ENCODE measurements at places on chromosomes 1 and 21.
A peak's percentile ranks its signal among the peaks of the same experiment; 100 is the strongest.

- no peak for DNase-seq
Observed at GRCh38 chr1:3631320-3632260, 6.8 kb downstream of the TPRG1L start.

DNA sequence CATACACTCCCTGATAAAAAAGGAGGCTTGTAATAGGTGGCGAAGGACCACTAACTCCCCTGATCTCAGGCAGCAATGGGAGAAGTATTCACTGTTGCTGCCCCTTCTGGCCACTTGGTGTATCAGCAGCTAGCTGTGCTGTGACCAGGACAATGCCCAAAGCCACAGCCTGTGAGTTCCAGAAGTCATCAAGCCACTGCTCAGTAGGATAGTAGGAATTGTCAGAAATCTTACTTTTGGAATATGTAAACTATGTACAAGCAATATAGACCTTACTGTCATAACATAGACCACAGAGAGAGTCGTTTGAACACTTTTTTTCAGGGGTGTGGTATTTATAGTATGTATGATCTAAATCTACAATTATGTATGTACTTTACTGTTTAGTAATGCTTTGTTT is 248.3 kb upstream of the CAMK1G start:
- DNase-seq, result peak; percentile 76

DNA sequence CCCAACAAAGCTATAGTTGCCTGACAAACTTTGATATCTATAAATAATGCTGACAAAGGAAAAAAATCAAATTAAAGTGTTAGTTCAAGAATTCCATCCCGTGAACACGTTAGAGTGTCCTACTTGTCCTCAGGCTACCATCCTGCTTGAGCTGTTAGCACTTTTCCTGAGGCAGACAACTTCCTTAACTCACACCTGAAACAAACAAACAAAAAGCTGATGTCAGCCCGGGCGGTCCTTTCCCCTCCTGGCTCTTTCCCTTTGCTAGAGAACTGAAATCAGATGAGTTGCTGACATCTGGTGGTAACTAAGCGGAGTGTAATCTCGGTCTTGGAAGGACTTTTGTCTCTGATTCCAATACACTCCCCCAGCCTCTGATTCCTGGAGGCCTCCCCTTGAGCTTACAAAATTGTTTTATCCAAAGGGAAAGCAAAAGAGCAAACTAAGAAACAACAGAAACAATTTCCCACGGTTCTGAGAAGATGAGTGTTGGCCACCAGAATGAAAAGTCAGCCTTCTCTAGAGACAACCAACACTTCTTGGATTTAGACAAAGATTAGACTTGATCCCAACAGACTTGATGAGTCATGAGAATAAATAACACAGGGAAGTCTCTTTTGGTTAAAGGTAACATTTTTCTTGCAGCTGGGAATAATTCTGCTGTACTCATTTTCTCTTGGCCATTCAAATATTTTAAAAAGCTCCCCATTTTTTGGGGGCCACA is 135.4 kb downstream of the PROX1 start:
- DNase-seq, result peak; percentile 92

DNA sequence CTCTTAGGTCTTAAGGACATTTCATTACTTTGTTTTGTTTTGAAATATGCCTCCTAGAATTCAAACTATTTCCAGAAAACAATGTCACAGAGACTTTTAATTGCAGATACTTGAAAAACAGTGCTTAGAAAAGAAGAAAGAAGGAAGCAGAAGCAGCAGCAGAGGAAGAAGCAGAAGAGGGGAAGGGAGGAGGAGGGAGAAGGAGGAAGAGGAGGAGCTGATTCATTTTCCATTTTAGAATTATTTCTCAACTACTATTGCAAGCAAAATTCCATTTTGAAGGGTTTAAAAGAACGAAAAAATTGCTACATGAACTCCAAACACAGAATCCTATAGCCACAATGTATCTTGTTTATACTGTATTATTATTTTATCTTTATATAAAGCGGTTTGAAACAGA is 13.9 kb downstream of the RC3H1 start:
- no peak for DNase-seq

GRCh38 chr1:25055324-25055780 is 125.3 kb upstream of the RUNX3 start:
- DNase-seq, result no peak

DNA sequence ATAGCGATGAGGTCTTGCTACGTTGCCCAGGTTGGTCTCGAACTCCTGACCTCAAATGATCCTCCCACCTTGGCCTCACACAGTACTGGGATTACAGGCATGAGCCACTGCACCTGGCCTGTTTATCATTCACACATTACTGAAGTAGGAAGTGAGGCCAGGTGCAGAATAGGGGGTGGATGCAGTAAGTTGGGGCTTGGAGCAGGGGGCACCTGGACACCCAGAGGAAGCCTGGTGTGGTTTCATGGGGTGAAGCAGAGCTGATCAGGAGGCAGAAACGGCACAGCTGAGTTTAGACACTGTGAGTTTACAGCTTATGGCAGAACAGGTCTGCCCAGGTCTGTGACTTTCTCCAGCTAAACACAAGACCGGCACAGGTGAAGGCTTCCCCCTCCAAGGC is 4.9 kb downstream of the CDA start:
- DNase-seq, result no peak

GRCh38 chr1:165053351-165053750 is 303.2 kb downstream of the LMX1A start:
- DNase-seq, result no peak

DNA sequence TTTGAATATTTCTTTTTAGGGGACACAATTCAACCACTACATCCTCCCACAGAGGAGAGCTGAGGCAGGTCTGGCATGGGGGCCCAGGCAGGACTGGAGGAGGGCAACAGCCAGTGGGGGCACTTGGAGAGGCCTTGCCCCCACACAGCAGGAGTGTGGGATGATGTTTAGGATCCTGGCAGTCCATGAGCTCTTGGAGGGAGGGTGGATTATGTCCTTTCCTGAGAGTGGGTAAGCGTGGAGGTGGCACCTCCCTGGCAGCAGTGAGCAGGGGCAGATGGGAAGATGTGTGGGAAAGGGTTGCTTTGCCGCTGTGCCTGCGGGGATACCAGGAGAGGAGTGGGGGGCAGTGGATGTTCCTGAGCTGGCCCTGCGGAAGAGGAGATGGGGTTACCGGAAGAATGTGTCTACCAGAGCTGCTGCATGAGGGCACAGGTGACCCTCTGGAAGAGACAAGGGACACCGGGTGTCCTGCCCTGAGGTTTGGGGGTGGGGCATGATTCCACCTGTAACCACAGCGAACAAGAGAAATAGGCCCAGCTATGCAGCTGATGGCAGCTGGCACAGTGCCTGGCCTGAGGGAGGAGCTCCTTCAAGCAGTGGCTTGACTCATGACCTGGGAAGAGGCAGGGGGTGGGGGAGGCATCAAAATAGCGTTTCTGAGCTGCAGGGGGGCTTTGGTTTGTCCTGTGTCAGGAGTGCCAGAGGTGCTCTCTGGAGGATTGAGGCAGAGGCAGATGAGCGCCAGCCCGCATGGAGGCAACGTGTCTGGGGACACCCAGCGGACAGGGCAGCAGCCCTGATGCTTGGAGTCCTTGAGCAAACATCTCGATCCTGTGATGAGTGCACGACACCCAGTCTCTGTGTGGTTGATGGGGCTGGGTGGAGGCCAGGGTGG is 123.9 kb upstream of the TMPRSS2 start:
- DNase-seq, result no peak

DNA sequence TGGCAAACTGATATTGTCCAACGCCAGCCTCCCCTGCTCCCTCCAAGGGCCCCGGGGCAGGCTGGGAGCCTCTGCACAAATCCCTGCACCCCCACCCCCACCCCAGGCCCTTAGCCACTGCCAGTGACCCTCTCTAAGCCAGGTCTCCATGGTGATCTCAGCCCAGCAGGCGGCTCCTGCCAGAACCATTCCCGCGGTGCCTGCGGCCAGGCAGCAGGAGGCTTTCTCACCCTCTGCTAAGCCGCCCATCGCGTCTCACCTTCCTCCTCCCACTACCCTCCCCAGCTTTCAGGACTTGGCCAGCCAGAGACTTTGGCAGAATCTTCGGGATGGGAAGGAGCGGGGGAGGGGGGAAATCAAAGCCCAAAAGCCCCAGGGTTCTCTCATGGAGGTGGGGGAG is 46.8 kb upstream of the WASF2 start:
- peak; percentile 95 for DNase-seq

- no peak for DNase-seq
Observed at GRCh38 chr1:240029418-240029817, 62.3 kb upstream of the FMN2 start.

DNA sequence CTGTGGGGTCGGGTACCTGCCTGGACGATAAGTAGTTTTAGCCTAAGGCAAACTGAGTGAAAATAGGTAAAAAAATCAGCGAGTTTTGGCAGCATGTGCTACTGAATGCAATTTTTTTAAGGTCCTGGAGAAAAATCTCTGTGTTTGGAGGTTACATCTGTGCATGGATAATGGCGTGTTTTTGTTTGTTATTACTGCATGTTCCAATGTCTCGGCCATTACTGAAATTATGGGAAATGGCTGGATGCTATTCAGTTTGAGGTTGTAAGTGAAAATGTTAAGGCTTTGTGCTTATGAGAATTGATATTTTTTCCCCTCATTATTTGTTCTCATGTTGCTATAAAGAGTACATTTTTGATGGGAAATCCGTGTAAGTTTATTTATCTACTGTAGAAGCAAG is 441.7 kb downstream of the PRDM2 start:
- DNase-seq, result no peak

GRCh38 chr1:179951383-179952144 is 3.0 kb upstream of the CEP350 start:
- no peak for DNase-seq

GRCh38 chr21:14251336-14251735 is 35.4 kb downstream of the RBM11 start:
- DNase-seq, result no peak

GRCh38 chr1:219900882-219901281 is 27.5 kb downstream of the SLC30A10 start:
- no peak for DNase-seq

DNA sequence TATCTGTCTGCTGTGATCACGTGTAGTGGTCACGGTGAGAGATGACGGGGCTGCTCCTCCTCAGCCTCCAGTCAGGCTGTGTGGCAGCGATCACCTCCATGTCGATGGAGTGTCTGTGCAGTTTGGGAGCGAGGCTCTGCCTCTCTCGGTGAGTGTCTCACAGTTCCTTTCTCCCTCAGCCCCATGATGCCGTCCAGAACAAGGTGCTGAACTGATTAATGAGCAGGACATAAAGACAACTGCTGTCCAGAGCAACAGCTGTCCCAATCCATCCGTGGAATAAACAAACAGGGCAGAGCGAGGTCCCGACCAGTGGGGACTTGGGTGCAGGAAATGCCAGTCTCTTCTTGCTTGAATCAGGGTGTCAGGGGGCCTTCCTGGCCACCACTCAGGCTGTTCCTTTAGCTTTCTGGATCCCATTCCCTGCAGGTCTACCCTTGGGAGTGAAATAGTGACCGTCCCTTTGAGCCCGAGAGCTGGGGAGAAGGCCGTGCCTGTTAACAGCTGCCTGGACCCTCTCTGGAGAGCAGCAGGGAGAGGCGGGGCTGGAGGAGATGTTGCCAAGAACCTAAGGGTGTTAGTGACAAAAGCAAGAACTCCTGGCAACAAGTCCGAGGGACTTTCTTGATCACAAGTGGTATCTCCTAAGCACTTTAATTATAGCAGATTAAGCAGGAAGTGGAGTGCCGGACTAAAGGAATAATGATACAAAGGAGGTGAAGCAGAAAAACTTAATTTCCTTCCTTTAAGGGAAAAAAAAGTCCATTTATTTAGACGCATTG is 443.9 kb downstream of the KIF26B start:
- DNase-seq, result peak; percentile 64

All from islet precursor cell (in vitro differentiated cells).